ENCODE measurements at places on chromosomes 13 and 19.
A peak's percentile ranks its signal among the peaks of the same experiment; 100 is the strongest.

GRCh38 chr13:109159650-109160309 is 530.4 kb downstream of the MYO16 start:
- DNase-seq, result no peak

DNA sequence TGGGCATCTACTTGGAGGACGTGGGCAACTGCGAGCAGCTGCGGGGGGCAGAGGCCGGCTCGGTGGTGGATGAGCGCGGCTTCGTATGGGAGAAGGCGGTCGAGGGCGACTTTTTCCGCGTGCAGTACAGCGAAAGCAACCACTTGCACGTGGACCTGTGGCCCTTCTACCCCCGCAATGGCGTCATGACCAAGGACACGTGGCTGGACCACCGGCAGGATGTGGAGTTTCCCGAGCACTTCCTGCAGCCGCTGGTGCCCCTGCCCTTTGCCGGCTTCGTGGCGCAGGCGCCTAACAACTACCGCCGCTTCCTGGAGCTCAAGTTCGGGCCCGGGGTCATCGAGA is 10.3 kb upstream of the STRN4 start:
- DNase-seq, result no peak

- no peak for DNase-seq
Measured at GRCh38 chr13:74761801-74762757, 627.9 kb upstream of the KLF12 start.

GRCh38 chr13:76552807-76553206 is 333.4 kb downstream of the KCTD12 start:
- no peak for DNase-seq

DNA sequence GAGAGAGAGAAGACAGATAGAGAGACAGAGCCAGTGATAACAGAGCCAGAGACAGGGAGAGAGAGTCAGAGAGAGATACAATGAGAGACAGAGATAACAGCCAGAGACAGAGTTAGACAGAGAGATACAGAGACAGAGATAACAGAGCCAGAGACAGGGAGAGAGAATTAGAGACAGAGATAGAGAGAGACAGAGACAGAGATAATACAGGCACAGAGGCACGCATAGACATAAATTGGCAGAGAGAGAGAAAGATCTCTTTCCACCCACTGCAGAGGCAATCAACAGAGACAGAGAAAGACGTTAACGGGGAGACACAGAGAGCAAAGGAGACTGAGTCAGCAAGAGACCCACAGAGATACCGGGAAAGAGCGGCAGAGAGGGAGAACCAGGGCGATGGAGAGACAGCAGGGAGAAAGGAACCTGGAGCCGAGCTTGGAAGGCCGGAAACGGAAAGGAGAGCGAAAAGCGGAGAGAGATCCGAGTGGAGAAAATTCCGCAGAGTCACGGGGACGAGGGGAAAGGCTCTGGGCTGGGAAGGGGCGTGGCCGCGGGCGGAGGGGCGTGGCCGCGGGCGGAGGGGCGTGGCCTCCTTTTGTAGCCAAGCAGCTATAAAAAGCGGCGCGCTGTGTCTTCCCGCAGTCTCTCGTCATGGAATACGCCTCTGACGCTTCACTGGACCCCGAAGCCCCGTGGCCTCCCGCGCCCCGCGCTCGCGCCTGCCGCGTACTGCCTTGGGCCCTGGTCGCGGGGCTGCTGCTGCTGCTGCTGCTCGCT is at the start of gene TNFSF9:
TNFSF9 (plus strand) TSS at position 641 of the 777 bp plus-strand sequence; CDS start at position 652, 11 bp downstream.
- DNase-seq, result peak; percentile 79

- no peak for DNase-seq
Measured at GRCh38 chr13:22855926-22856325, 324.9 kb upstream of the SGCG start.

DNA sequence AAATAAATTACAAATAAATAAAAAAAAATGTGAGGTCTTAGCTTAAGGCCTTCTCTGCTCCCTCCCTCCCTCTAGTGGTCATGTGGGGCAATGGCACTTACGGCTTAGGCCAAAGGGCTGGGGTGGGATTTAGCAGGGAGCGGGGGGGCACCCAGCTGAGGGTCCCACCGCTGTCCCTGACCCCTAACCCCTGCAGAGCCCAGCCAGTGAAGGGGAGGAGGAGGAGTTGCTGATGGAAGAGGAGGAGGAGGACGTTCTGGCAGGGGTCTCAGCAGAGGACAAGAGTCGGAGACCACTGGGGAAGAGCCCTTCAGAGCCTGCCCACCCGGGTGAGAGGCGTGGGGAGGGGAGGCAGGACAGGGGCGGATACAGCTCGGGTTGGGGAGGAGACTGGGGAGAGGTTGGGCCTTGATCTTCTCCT is 9.3 kb downstream of the MPND start:
- DNase-seq, result peak; percentile 50

GRCh38 chr13:48449656-48450055 is 36.7 kb upstream of the LPAR6 start:
- peak; percentile 21 for DNase-seq

DNA sequence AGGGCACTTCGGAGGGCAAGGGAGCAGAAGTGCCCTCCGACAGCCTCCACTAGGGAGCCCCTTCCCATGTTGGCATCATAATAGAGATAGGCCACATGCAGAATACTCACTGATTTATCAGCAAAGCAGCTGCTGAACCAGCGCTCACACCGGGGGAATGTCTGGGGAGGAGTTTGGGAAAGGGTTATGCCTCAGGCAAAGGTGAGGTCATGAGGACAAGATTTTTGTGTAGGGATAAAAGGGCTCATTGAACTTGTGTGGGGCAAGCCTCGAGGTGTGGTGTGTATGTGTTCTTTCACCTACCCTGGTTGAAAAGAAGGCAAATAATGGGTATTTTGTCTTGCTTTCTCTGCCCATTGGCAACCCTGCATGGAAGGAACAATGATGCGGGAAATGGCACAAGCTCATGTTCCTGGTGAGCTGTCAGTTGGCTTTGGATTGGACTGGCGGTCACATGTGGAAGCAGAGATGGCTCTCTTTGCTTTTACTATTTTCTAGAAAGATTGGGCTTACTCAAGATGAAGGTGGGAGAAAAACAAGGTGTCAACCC is 39.1 kb upstream of the SLC7A9 start:
- DNase-seq, result no peak

DNA sequence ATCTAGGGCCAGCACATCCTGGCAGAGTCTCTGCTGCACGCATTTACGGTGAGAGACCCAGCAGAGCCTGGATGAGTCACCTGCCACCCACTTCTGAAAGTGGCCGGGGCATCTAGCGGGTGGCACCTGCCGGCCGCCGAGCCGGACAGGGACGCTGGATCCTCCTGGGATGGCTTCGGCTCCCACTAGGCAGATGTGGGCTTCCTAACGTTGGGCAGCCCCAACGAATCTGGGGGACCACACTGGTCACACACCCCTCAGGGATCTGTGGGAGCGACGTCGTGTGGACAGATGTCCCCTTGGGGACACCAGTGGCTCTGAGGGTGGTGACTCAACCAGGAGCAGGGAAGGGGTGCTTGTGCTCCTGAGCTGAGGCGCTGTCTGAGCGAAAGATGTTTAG is 32.2 kb downstream of the TMEM255B start:
- no peak for DNase-seq

GRCh38 chr13:51488212-51488611 is 35.4 kb upstream of the INTS6 start:
- no peak for DNase-seq

DNA sequence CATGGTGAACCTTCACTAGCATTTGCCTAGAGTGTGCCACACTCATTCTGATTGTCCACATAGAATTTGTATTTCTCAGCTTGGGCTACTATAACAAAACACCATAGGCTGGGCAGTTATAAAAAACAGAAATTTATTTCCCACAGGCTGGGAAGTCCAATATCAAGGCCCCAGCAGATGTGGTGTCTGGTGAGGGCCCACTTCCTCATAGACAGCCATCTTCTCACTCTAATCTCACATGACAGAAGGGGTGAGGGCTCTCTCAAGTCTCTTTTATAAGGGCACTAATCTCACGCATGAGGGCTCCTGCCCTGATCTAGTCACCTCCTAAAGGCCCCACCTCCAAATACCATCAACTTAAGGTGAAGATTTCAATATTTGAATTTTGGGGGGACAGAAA is 53.6 kb downstream of the LRRC63 start:
- DNase-seq, result no peak

- no peak for DNase-seq
Measured at GRCh38 chr19:29326849-29327840, 114.2 kb upstream of the UQCRFS1 start.

- no peak for DNase-seq
Measured at GRCh38 chr19:38158730-38159129, 65.3 kb downstream of the DPF1 start.

GRCh38 chr19:5977222-5977784 is 637 bp downstream of the RANBP3 start:
- no peak for DNase-seq

- DNase-seq, result no peak
Measured at GRCh38 chr19:50817941-50818858, 5.4 kb downstream of the KLK1 start.

DNA sequence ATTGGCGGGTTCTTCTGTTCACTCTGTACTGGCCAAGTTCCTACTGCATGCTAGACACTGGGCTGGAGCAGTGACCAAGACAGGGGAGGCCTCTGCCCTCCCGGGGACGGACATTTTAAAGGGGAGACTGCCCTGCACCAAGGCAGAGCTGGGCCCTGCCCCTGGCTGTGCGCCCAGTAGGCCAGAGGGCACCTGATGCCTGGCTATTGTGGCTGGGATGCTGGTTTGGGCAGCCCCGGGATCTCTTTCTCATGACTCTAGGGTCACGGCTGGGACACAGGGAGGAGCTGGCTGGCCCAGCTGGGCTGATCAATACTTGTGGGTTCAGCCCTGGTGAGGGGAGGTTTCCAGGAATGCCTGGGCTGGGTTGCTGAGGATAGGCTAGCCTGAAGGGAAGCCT is 17.7 kb downstream of the LIPE start:
- peak; percentile 21 for DNase-seq

GRCh38 chr13:98803111-98803561 is 50.7 kb upstream of the SLC15A1 start:
- no peak for DNase-seq

GRCh38 chr19:9729162-9729561 is 39.4 kb downstream of the ZNF846 start:
- DNase-seq, result no peak

DNA sequence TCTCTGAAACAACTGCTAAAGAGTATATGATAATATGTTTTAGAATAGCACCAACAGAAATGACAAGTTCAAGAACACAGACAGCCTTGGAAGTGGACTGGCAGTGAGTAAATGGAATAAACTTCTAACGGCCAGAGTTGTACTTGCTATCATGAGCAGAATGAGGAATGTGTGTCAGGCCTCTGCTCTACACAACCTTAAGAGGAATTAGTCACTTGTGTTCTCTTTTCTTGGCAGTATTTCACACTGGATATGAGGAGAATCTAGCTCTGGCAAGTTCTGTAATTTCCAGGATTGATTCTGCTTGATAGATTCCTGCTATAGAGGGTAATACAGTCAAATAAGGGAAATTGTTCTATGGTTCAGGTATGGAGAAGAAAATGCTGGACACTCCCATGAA is 757.3 kb downstream of the EFNB2 start:
- DNase-seq, result peak; percentile 33

DNA sequence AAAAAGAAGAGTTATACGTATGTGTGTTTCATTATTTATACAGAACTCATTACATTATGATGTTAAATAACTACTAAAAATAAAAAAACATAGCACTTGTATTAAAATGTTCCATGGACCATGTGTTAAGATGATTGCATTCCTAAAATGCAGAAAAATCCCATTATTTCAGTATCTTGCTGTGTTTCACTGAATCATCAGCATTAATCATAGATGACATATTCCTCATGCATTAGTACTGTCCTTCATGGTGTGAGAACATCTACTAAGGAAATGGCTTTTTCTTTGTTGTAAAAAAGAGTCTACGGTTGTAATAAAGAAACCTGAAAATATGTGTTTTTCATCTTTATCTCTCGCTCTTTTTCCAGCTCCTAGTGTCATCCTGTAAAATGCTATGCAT is 416.5 kb downstream of the FGF14 start:
- DNase-seq, result peak; percentile 20

DNA sequence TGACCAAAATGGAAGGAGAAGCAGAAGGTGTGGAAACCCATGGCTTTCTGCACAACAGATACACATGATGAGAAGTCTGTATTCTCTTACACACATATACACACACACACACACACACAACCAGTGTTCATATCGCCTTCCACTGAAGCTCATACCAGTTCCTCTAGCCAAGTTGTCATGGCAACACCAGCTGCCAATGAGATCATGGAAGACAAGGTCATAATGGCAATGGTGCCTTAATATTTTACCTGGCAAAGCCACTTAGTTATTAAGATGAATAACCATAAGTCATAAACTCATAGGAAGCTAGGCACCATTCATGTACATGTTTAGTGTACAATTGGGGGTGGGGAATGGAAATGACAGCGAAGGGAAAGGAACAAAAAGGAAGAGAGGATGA is 2.6 kb upstream of the DHRS12 start:
- peak; percentile 33 for DNase-seq

DNA sequence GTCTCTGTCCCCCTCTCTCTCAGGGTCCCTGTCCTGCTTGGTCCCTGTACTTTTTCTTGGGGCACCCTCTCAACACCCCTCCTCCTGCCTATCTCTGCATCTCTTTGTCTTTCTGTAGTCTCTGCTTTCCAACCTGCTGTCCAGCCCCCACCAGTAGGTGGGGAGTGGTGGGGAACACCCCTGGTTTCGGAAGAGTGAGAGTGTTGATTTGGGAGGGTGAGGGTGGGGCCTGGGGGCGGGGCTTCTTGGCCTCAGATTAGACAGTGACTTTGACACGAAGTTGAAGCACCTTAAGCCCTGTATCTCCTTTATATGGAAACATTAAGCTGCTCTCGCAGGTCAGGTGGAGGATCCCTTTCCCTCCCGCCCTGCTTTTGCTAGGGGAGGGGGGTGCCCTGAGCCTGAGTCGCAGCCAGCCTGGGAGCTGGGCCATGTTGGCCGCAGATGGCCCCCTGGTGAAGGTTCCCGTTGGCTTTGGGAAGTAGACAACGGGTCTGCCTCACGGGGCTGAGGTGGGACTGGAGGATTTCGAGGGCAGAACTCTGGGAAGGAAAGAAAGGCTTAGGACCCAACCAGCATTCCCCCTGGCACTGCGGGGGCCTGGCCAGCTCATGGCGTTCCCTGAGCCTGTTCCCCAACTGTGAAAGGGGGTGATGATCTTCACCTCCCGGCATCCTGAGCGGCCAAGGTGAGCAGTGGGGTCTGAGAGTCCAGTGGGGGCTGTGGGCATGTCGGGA is at the start of gene KCNJ14:
KCNJ14 (plus strand) TSS at position 404 of the 737 bp plus-strand sequence. CDS start 6,151 bp downstream, outside the sequence.
- DNase-seq, result no peak

DNA sequence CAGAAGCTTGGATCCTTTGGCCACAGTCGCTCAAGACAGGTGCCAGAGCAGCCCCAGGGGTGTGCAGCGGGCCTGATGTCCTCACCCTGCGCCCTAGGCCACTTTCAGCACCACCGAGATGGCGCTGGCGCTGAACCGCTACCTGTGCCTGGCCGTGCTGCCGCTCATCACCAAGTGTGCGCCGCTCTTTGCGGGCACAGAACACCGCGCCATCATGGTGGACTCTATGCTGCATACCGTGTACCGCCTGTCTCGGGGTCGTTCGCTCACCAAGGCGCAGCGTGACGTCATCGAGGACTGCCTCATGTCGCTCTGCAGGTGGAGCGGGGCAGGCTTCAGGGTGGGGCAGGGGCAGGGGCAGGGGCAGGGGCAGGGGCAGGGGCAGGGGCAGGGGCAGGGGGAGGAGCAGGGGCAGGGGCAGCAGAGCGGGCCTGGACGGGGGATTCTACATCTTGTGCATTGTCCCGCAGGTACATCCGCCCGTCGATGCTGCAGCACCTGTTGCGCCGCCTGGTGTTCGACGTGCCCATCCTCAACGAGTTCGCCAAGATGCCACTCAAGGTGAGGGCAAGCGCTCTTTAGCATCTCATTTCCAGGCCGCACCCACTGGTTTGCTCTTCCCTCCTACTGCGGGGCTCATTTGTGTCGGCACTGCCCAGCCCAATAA is 69.1 kb downstream of the RYR1 start:
- DNase-seq, result no peak

GRCh38 chr13:68304286-68304893 is 1074.3 kb upstream of the PCDH9 start:
- DNase-seq, result peak; percentile 23

Measured in fibroblast of lung (primary cell).